ENCODE measurements at places on chromosomes 2 and 18.
A peak's percentile ranks its signal among the peaks of the same experiment; 100 is the strongest.

DNA sequence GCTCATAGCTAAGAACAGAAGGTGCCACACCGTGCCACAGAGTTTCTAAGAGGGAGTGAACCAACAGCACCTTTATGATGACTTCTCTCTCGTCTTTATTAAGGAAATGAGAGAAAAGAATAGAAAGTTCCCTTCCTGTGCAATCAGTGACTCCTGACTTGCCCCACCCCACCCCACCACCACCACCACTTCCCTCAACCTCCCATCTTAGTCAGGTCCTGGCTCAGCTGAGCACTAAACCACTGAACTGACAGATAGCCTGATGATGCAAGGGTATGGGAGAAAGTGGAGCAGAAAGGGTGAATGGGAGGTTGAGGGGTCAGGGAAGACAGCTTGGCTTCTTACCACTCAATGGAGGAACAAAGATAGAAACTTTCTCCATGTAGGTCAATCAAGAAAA, 75.2 kb upstream of the RMDN2 start:
- no peak for DNase-seq

GRCh38 chr2:22055784-22056620, 932.2 kb downstream of the TDRD15 start:
- DNase-seq, result no peak

DNA sequence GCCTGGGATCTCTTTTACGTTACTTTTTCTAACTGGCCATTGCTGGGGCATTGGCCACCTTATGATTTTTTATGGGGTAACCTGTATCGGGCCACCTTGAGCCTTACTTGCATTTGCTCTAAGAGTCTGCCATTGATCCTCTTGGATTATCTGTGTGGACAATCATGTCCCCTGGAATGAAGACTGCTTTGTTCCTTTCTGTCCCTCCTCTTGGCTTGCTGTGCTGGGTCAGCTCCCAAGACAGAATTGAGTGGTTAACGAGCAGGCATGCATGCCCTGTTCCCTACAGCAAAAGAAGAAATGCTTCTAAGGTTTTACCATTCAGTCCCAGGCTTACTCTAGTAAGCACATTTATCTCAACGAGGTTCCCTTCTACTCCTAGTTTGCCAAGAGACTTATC, 46.3 kb downstream of the MAL start:
- no peak for DNase-seq

DNA sequence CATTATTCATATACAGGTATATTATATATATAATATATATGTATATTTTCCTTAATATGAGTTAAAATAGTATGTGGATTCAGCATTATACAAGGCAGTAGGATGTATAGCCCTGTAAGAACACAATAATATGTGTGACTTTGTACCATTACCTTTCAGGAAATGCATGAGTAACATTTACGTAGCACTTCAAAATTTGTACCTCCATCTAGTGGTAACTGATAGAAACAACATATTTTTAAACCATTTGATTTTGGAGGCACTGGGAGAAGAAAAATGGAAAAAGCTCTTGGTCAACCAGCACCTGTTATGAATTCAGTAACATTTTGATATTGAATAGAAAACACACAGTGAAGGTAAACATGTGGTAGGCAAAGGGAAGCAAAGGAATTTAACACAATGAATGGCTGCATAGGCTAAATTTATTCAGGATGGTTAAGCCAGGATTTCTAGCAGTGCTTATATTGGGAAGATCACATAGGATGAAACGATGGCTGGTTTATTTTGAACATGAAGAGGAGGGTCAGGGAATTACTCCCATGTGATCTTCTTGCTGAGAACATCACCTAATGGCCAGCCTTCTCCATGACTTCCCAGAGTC, 565.5 kb downstream of the CCDC85A start:
- DNase-seq, result no peak

- no peak for DNase-seq
Observed at GRCh38 chr2:129224486-129224885, 755.0 kb upstream of the RAB6C start.

- DNase-seq, result no peak
Observed at GRCh38 chr2:211756266-211756665, 782.3 kb downstream of the ERBB4 start.

- no peak for DNase-seq
Observed at GRCh38 chr2:84924173-84925106, 19.0 kb downstream of the TMSB10 start.

- DNase-seq, result no peak
Observed at GRCh38 chr18:38362286-38362792, 796.7 kb upstream of the CELF4 start.

GRCh38 chr18:46373791-46374190, 269.6 kb downstream of the HAUS1 start:
- no peak for DNase-seq

GRCh38 chr2:215606219-215606618, 170.4 kb upstream of the FN1 start:
- DNase-seq, result no peak

DNA sequence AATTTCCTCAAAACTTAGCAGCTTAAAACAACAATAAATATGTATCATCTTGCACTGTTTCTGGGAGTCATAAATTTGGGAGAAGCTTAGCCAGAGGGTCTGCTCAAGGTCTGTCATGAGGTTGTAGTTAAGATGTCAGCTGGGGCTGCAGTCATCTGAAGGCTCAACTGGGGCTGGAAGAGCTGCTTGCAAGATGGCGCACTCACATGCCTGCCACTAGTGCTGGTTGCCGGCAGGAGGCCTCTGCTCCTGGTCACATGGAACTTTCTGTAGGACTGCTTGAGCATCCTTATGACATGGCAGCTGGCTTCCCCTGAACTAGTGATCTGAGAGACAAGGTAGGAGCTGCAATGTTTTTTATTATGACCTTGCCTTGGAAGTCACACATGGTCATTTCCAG, 215.5 kb upstream of the HAAO start:
- no peak for DNase-seq

GRCh38 chr2:84807063-84807485, 73.8 kb downstream of the TRABD2A start:
- DNase-seq, result peak; percentile 94

- DNase-seq, result no peak
Observed at GRCh38 chr18:29003194-29003593, 826.3 kb upstream of the CDH2 start.

- no peak for DNase-seq
Observed at GRCh38 chr2:25145803-25146202, 22.6 kb downstream of the POMC start.

DNA sequence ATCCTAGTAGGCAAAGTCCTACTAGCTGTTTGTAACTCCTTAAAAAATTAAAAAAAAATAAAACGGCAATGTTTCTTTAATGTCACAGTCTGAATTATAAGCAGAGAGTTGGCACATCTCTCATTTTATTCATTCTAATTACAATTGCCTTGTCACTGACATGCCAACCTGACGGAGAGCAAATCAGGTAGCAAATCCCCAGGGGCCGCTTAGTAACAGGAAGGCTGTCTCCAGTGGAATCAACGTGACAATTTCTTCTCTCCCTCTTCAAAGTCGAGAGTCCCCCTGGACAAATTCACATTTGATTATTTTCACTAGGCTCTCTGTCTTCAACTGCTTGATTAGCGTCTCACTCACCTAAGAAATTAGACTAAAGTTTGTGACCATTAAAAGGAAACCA, 1598.9 kb upstream of the PIK3C3 start:
- no peak for DNase-seq

DNA sequence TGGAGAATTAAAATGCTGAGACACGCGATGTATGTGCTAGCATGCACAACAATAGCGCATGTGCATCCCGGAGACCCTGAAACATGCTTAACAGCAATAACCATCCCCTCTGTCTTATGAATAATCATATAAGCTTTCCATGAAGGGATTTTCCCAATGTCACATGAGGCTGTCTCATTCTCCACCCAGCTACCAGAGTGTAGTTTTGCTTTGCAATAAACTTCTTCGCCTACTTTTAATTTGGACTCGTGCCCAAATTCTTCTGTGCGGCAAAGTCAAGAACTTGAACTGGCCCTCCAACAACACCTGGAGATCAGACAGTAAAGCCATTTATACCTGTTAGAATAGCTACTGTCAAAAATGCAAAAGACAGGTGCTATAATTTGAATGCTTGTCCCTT, 15.5 kb downstream of the LYG1 start:
- no peak for DNase-seq

DNA sequence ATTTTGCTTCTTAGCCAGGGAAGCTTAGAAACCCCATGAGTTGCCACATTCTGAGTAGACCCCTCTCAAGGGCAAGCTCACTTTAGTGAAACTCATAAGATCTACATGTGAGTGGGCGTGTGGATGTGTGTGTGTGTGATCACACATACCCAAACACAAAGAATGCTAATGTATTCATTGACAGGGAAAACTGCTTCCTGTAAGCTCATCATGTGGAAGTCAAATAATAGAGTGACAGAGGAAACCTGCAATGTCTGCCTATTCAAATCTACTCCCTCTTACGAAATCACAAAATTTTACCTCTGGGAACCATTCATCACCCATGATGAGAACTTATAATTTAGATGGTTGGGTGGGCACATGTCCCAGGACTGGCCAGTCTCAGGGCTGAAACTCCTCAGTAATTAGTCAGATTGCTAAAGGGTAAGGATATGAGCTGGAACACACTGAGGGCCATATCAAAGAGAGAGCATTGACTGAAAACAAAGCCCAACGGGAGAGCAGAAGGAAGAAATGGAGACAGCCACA, 94.5 kb upstream of the CCDC150 start:
- no peak for DNase-seq

- DNase-seq, result no peak
Observed at GRCh38 chr2:155384555-155385123, 686.1 kb downstream of the KCNJ3 start.

DNA sequence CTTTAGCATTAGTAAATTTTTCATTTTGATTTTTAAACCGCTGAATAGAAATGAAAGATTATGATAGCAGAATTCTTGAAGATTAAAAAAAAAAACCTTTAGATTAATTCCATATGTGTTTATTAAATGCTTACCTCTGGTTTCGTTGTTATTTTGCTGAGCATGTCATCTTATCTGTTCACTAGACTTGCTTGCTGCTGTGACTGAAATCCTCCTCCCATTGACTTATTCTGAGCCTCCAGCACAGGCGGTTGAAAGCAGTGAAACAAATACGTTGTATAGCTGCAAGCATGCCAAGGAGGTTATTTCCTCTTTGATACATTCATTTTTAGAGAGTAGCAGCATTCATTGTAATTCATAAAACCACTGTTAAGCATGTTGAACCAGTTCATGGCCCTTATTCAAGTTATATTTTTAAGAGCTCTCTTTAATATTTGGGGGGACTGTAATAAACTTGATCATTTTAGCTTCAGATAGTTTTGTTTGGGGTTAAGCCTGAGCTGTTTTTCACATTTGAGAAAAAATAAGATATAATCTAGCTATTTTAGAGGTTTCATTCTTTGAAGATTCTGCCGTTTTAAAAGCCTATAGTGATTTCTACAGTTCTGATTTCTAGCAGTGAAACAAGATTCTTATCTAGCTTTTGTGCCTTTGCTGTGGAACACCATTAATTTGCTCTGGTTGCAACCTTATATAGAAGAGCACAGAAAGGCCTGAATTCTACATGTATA, at the start of gene HTR2B:
Gene HTR2B, minus strand, starts transcription at position 205 of the 731 bp plus-strand sequence. CDS start 1,278 bp downstream, outside the sequence.
- no peak for DNase-seq

DNA sequence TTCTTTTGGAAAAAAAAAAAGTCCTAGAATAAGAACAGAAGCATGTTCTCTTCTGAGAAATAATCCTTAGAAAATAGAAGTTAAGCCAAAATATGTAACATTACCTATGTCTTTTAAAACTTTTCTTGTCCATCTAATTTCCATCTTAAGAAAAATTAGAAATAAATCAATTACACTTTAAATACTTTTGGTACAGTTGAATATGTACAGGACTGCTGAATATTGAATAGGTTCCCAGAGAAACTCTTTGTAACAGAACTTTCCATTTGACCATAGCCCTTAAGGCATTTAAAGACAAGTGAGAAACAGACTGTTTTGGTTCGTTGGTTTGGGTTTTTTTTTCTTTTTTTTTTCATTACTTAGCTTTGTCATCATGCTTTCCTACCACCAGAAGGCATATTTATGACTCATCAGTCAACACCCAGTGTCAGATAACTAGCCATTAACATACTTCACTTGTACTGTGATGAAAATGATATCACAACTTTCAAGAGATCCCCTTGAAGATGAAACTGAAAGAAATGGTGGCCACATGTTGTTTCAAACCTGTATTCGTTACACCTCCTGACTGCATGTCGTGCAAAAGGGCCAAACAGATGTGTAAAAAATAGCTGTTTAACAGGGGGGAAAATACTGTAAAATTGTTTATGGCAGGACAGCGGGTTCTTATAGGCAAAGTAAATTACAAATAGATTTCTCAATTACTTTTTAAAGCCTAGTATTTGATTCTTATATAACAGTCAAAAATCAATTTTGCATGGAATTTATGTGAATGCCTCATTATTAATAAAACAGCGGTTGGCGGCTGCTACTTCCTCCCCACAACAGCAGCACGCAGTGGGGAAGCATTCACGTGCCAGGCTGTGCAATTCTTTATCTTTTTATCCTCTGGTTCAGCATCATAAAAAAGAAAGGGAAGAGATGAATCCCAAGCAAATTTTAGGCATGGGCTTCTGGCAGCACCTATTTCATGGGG, 280.7 kb upstream of the HNRNPA3 start:
- DNase-seq, result peak; percentile 7

GRCh38 chr18:59423259-59423658, 64.2 kb upstream of the LMAN1 start:
- peak; percentile 24 for DNase-seq

DNA sequence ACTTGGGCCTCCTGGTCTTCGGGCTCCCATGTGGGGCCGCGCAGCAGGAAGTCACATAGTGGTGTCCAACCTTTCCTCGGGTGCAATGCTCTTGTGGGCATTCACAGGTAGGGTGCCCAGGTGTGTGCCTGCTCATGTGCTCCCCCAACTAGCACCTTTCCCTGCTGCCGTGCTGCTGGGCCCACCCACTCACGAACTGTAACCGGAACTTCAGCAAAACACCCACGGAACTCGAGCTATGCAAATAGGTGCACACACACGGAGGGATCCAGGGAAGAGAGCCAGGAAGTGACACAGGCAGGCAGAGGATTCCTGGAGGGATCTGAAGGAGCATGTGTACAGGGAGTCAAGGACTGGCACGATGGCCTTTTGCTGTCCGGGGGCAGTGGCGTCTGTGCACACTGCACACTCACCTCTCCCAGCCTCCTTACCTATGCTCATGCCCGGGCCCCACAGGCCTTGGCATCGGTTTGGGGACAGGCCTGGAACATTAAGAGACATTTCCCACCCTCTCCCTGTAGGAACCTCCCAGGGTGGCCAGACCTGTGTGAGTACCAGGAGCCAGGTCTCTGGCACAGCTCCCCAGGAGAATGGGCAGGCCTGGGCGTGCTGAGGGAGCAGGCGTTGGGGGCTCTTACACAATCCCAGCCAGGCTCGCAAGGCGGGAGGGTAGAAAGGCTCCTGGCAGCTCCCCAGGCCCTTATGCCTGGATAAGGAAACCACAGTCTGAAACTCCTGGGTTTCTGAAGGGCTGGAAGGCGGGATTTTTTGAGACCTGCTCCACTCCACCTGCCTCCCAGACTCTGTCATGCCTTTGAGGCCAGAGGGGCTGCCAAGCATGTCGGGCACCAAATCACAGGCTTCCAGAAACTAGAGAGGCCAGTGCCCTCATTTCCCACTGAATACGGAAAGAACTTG, 6.6 kb upstream of the PTMA start:
- DNase-seq, result no peak

- DNase-seq, result no peak
Observed at GRCh38 chr2:134934641-134935040, 16.0 kb downstream of the CCNT2 start.

GRCh38 chr2:7625392-7626138, 708.4 kb downstream of the RNF144A start:
- no peak for DNase-seq
